ENCODE measurements at places on chromosomes 1 and 21.

- DNase-seq, result no peak
Measured at GRCh38 chr1:151841141-151841540, 1.5 kb upstream of the C2CD4D start.

GRCh38 chr1:10561955-10562354, 87.2 kb downstream of the PEX14 start:
- peak; percentile 72 for DNase-seq

DNA sequence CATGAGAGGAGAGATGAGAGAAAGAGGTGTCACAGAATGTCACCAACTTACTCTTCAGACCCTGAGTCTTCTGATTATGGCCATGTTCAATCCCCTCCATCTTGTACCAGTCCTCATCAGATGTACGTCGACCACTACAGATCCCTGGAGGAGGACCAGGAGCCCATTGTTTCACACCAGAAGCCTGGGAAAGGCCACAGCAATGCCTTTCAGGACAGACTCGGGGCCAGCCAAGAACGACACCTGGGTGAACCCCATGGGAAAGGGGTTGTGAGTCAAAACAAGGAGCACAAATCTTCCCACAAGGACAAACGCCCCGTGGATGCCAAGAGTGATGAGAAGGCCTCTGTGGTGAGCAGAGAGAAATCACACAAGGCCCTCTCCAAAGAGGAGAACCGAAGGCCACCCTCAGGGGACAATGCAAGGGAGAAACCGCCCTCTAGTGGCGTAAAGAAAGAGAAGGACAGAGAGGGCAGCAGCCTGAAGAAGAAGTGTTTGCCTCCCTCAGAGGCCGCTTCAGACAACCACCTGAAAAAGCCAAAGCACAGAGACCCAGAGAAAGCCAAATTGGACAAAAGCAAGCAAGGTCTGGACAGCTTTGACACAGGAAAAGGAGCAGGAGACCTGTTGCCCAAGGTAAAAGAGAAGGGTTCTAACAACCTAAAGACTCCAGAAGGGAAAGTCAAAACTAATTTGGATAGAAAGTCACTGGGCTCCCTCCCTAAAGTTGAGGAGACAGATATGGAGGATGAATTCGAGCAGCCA, 8.0 kb downstream of the ELOA start:
- peak; percentile 79 for DNase-seq

GRCh38 chr1:64223329-64224151, 20.1 kb downstream of the UBE2U start:
- DNase-seq, result no peak
